Stimulated activated CD8-positive, alpha-beta memory T cell treated with anti-CD3 and anti-CD28 coated beads, Interleukin-15, amount 100 ng/mL, for 24 hours (primary cell): ENCODE measurements at places on chromosomes 2 and 18.
A peak's percentile ranks its signal among the peaks of the same experiment; 100 is the strongest.

GRCh38 chr2:20129331-20130159 lies 78.1 kb upstream of the LAPTM4A start:
- DNase-seq, result no peak

DNA sequence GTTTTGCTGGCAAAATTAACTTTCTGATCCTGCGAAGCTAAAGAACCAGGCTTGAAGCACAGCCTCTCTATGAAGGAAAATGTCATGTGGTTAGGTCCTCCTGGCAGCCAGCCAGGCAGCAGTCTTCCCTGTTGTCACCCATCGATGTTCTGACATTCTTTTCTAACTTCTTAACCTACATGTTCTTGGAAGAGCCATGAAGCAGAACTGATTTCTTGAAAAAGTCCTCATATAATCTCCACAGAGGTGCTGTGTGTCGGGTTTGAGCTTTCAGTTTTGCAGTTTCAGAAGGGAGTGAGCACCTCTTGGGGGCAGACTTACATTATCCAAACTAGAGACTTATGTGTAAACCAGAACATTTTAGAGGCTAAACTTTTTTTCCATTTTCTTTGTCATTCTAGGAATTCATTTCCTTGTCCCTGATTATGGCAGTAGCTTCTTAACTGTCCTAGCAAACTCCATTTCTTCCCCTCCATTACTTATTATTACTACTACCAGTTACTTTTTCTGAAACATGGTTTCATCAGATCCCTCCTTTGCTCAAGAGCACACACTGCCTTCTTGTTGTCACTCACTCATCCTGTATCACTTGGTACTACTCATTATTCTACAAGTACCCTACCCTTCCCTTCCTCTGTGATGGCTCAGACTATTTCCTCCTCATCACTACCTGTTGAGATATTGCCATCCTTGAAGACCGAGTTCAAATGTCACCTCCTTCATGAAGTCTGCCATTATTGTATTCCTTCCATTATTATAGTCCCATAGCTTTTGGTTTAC lies 31.1 kb downstream of the DOK1 start:
- no peak for DNase-seq

GRCh38 chr2:178723786-178724346 lies 83.4 kb downstream of the TTN start:
- DNase-seq, result no peak

- DNase-seq, result no peak
Measured at GRCh38 chr2:33375054-33375453, 101.4 kb upstream of the RASGRP3 start.

GRCh38 chr2:188797371-188797770 lies 176.8 kb upstream of the COL3A1 start:
- no peak for DNase-seq

- no peak for DNase-seq
Measured at GRCh38 chr2:24544456-24545115, 53.5 kb downstream of the NCOA1 start.

DNA sequence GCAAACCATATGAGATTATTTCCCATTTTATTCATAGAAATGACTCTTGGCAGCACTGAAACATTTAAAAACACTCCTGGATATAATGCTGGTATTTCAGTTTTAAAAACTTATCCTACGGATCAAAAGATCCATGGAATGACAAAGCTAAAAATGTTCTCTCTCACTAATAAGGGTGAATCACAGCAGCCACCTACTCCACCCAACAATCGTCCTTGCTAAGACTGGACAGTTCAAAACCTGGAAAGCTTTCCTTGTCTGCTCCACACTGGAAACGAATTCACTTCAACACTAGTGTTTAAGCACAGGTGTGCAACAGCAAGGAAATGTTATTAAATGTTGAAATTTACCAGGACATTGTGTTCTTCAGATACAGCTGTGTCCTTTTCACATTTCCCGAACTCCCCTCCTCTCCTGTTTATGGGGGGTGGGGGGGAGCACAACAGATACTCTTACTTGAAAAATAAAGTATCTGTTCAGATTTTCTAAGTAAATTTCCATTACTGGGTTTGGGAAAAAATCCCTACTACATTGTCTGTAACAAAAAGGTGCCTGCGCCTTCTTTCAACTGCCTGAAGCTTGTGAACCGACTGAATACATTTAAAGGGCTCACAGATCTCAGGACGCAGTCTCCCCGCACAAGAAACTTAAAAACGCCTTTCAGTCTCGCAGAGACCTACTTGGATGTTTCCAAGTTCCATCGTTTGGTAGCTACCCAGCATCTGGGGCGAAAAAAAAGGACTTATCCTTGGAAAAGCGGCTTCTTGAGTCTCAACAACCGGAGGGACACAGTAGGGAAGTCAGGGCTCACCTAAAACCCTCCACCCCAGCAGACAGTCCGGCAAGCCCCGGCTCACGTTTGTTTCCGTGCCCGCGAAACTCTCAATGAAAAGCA lies 1.3 kb downstream of the YWHAQ start:
- DNase-seq, result no peak

GRCh38 chr18:54149078-54149697 lies 75.3 kb downstream of the MBD2 start:
- DNase-seq, result no peak

GRCh38 chr2:86263956-86264355 lies 64.7 kb downstream of the MRPL35 start:
- DNase-seq, result no peak

DNA sequence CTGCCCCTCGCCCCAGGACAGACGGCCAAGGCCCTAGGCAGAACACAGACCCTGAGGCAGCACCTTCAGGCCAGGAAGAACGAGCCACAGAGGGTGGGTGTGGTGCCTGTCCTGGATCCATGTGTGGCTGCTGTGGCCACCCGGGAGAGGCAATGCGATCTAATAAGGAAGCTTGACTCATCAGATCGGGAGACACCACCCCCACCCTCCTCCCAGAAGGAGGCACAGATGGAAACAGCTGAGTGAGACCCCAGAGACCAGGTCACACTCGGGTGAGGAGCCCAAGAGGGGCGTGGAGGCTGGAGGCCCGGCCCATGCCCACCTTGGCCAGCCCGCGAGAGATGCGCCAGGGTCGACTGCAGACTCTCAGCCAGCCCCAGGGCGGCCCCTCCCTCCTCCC lies 20.3 kb downstream of the KCNG2 start:
- no peak for DNase-seq

DNA sequence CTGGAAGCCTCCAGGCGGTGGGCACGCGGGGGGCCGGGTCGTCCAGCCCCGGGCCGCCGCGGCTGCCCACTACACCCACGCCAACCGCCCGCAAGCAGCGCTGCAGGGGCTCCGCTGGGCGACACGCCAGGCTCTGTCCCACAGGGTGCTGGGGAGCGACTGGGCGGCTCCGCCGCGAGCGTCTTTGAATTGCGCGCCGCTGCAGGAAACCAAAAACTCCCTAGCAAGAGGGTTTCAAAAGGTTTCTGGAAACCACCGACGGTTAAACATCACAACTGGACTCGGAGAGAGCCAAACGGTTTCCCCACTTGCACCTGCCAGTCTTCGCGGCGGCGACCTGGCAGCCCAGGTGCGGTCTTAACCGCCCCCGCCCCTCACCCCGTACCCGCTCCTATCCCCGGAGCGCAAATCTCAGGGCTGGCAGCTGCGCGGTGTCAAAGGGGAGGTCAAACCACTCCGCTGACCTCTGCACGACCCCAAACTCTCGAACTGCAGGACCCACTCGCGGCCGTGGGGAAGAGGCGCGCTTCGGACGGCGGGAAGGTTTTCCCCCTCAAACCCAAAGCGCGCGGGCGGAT lies 1.0 kb downstream of the CXCR4 start:
- DNase-seq, result peak; percentile 21

GRCh38 chr2:40466935-40467572 lies 15.2 kb upstream of the SLC8A1 start:
- DNase-seq, result no peak

DNA sequence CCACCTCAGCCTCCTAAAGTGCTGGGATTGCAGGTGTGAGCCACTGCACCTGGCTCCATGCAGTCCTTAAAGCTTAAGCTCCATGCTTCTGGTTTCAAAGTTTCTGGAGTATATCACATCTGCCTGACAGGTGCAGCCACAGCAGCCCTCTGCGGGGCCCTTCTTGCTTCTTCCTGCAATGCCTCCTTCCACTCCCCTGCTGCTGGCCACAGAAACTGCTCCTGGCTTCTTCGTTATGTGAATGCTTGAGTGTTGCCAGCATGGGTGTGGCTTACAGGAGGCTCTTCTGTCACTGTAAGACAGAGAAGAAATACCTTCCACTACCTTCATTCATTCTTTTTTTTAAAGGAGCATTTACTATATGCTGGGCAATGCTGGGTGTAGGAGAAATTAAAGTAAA lies 10.1 kb upstream of the CCBE1 start:
- DNase-seq, result no peak

GRCh38 chr18:36680042-36680441 lies 148.8 kb downstream of the TPGS2 start:
- no peak for DNase-seq

DNA sequence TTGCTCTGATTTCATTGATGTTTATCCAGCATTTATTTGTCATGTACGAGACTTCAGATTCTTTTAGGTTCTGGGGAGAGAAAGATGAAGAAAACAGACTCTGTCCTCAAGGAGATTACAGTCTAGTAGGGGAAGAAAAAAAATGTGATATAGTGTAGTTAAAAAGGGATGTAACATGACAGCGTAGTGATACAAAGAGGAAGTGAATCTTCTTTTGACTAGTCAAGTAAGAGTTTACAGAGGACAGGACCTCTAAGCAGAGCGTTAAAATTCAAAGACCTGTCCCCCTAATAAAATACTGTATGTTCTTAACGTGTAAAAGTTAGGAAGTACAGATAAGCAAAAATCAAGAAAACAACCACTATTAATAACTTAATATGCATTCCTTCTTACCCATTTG lies 47.7 kb downstream of the NCOA1 start:
- no peak for DNase-seq

GRCh38 chr2:125296742-125297141 lies 1271.7 kb downstream of the CNTNAP5 start:
- DNase-seq, result no peak

GRCh38 chr2:11695576-11695975 lies 25.6 kb upstream of the NTSR2 start:
- no peak for DNase-seq

- DNase-seq, result no peak
Measured at GRCh38 chr2:191942739-191943103, 95.8 kb upstream of the CAVIN2 start.
